ENCODE measurements at places on chromosomes 3 and 15. TPM values are rescaled to one million over a fixed set of nuclear protein-coding genes. Genes with fewer than 3 reads are reported as not detected.
A peak's percentile ranks its signal among the peaks of the same experiment; 100 is the strongest.

C3orf22 gene
- polyA plus RNA-seq: not detected

GRCh38 chr15:87877114-87877810 lies 379.3 kb downstream of the NTRK3 start:
- peaks cover under 1% of the 10 kb centered on the region for H3K4me1 ChIP-seq
- no peak overlapping the region for H3K27ac ChIP-seq
- no peak for DNase-seq
- H3K36me3 ChIP-seq: peaks cover 3% of the 10 kb centered on the region
- H3K27me3 ChIP-seq: no peaks in the 10 kb centered on the region

SCAMP5 gene
- polyA plus RNA-seq: 9.4 TPM

- no peak overlapping the region for H3K4me3 ChIP-seq
- no peak for DNase-seq
- no peaks in the 10 kb centered on the region for H3K36me3 ChIP-seq
- H3K27ac ChIP-seq: no peak overlapping the region
- H3K27me3 ChIP-seq: no peaks in the 10 kb centered on the region
- H3K4me1 ChIP-seq: no peaks in the 10 kb centered on the region
These were observed 10.4 kb downstream of the ATP2B2 start for GRCh38 chr3:10495003-10495402.

DNA sequence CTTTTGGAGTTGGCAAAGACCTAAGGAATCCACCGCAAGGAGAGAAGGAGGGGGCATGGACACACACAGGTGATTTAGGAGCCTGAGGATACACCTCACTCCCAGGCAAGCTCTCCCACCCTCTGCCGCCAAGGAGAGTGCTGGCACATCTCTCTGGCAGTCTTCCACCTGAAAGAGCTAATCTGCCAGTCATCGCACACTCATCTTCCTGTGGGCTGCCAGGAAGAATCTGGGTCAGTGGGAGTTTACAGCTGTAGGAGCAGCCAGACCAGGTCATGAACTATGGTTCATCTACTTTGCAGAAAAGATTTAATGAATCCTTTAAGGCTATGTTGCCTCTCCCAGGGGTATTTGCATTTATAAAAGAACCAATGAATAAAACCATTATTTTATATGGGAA lies 170.6 kb upstream of the TSC22D2 start:
- H3K27me3 ChIP-seq: no peaks in the 10 kb centered on the region
- H3K27ac ChIP-seq: peak overlapping the region; percentile 92
- DNase-seq: no peak
- no peaks in the 10 kb centered on the region for H3K4me1 ChIP-seq
- no peak overlapping the region for H3K4me3 ChIP-seq

DNA sequence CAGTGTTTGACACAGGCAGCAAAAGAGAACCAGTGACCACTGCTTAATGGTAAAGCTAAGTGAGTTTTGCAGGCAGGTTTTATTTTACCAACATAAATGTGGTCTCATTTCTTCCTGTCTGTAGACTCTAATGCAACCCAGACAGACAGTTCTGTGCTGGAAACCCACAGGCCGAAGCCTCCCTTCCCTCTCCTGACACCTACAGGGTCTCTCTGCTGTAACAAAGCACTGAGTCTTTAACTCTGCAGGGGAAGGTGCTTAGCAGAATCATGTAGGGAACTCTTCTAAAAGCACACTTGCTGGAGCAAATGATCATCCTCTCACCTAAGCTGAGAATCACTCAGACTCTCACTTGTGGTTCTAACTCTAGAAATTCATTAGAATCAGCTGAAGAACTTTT lies 200.3 kb downstream of the KBTBD8 start:
- H3K4me1 ChIP-seq: no peaks in the 10 kb centered on the region
- no peaks in the 10 kb centered on the region for H3K27me3 ChIP-seq
- H3K27ac ChIP-seq: no peak overlapping the region
- no peak overlapping the region for H3K4me3 ChIP-seq
- no peak for DNase-seq

GRCh38 chr3:114120211-114120610 lies 58.6 kb downstream of the DRD3 start:
- no peaks in the 10 kb centered on the region for H3K27me3 ChIP-seq
- no peak for DNase-seq
- no peak overlapping the region for H3K4me3 ChIP-seq
- no peaks in the 10 kb centered on the region for H3K36me3 ChIP-seq

- no peak for DNase-seq
- H3K4me1 ChIP-seq: no peaks in the 10 kb centered on the region
- no peak overlapping the region for H3K4me3 ChIP-seq
- H3K27ac ChIP-seq: no peak overlapping the region
These were observed 56.8 kb downstream of the MYH15 start for GRCh38 chr3:108453565-108453964.

TAGLN3 gene
- polyA plus RNA-seq: not detected

DNA sequence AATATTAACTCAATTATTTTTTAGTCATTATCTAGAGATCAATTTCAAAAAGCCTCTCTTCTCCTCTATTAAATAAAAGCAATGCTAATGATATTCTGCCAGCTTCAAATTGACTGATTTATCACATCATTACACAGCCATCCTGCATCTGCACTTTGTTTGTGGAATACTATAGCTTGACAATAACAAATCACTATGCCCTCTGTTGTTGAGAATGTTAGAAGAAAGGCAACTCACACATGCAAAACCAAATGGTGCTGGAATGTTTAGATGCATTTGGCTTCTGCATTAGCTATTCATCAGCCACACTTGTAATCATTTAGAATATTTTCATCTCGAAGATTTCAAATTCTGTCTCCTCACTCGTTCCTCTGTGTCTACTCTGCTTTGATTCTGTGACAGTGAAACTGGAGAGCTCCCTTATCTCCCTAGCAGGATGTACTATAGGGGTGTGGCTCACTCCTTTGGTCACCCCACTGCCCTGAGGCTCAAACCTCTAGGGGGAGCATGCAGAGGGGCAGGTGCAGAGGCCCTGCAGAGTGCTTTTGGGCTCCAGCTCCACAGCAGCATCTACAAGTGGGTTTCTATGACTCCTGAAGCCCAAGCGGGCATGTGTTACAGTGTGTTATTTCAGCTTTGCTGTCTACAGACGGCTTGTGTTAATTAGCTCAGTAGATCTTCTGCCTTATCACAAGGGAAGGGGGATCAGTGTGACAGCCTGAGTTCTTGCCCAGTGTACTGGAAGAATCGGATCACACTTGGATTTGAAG lies 454.1 kb upstream of the BCHE start:
- no peak overlapping the region for H3K27ac ChIP-seq
- DNase-seq: no peak

TM4SF18 gene
- polyA plus RNA-seq: 1.6 TPM

DNA sequence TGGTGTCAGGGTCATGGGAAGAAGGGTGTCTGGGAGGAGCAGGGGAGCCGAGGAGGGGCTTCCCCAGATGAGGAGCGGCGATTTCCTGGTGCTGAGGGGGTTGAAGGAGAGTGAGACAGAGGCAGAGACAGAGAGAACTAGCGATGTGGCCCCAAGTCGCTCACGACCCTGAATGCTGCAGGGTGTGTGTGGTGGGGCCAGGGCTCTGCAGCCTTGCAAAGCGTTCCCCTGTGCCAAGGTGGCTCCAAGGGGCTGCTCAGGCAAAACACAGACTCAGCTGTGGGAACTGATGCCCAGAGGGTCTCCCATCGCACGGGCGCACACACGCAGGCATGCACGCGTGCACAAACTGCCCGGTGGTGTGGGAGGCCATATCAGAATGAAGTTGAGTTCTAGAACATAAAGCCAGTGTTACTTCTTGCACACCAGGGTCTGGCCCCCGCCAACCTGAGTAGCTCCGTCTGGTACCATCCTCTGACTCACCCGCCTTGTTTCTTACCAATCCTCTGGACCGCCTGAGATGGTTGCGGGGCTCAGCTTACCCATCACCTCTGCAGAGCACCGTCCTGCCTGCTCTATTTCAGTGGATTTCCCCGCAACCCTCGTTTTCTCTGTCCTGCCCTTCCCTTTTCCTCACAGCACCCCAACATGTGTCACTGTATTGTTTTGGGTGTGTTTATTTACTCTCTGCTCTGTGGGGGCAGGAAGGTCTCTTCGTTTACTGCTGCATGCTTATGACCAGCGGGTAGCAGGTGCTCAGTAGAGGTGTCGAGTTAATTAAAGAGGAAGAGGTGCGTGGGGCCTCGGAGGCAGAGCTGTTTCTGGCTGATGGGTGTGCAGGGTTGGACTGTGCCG lies 4.5 kb downstream of the MELTF start:
- no peak overlapping the region for H3K4me3 ChIP-seq
- H3K27ac ChIP-seq: no peak overlapping the region
- no peaks in the 10 kb centered on the region for H3K27me3 ChIP-seq
- no peak for DNase-seq
- H3K36me3 ChIP-seq: no peaks in the 10 kb centered on the region

GRCh38 chr3:36707623-36708409 lies 56.5 kb downstream of the DCLK3 start:
- H3K27me3 ChIP-seq: no peaks in the 10 kb centered on the region
- DNase-seq: no peak
- H3K4me3 ChIP-seq: no peak overlapping the region
- no peaks in the 10 kb centered on the region for H3K4me1 ChIP-seq
- no peak overlapping the region for H3K27ac ChIP-seq

GRCh38 chr3:64514889-64515288 lies 172.9 kb downstream of the ADAMTS9 start:
- no peaks in the 10 kb centered on the region for H3K27me3 ChIP-seq
- no peak overlapping the region for H3K27ac ChIP-seq
- no peak for DNase-seq

DNA sequence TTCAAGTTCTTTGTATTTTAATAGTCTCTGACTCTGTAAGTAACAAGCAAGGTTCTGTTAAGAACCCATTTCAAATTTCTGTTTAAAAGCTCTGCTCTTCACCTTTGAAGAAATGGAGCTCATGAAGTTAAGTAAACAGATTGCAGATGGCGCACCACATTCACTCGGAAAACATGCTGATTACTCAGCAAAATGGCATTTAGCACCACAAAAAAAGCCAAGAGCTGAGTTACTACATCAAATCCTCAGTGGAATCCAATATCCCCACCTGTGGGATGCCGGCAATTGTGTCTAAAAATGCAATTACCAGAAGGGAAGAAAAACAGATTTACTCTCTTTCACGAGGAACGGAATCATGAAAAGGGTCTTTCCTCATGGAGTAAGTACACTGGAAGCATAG lies 758.0 kb downstream of the NTRK3 start:
- no peak overlapping the region for H3K4me3 ChIP-seq
- H3K4me1 ChIP-seq: no peaks in the 10 kb centered on the region
- H3K36me3 ChIP-seq: no peaks in the 10 kb centered on the region

DNA sequence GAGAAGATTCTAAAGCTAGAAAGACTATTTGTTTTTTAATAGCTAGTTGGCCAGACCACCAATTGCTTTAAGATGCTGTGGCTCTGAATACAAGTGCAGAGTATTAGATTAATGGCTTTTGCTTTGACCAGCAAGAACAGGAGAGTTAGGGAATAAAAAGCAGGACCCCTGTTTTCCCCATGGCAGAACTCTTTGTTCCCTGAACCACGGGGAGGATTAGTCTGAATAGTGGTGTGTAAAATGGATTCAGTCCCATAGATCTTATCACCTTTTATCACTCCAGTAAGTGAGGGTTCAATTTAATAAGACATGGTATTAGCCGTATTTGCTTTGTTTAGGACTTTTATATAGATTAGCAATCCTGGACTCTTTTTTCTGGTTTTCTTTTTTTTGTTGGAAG lies 562.6 kb upstream of the DPPA4 start:
- H3K27ac ChIP-seq: no peak overlapping the region
- H3K36me3 ChIP-seq: no peaks in the 10 kb centered on the region
- no peaks in the 10 kb centered on the region for H3K4me1 ChIP-seq

DNA sequence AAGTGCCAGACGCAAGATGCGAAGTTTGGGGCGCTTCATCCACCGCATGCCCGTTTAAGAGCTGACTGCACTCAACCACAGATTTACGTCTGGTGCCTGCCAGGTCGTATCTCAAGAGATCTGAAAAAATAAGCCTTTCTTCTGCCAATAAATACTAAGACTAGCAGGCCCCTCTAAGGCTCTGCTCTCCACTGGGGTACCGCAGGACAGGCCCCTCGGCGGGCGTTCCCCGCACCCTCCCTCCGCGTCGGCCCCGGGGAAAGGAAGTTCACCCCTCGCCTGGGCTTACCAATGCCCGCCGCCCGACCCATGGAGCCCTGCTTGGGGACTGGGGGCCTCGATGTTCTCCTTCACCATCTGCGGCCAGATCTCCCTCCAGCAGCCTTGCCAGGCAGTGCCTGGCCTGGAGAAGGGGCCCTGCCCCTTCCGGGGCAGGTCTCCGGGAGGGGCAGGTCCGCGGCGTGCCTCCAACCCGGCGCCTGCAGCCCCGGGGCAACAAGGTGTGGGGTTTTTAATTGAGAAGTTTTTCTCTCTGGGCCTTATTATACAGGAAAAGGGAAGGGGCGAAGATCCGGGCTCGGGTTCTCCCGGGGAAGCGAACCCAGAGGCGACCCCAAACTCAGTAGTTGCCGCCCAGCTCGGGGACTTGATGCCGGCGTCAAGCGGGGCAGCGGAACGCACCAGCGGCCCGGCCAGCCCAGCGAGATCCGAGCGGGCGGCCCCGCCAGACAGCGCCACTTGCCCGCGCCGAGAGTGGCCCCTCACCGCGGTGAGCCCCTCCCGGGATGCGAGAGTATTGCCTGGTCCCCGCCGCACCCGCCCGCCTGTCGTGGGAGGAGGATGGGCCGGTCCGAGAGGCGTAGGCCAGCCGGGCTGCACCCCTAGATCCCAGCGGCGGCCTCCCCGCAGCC lies 735 bp downstream of the GOLGA8B start:
- no peaks in the 10 kb centered on the region for H3K27me3 ChIP-seq
- no peaks in the 10 kb centered on the region for H3K4me1 ChIP-seq
- H3K27ac ChIP-seq: no peak overlapping the region

GRCh38 chr15:72197041-72197459 lies 537 bp downstream of the GRAMD2A start:
- peaks cover 10% of the 10 kb centered on the region for H3K36me3 ChIP-seq
- DNase-seq: no peak
- no peak overlapping the region for H3K27ac ChIP-seq
- H3K27me3 ChIP-seq: no peaks in the 10 kb centered on the region
- H3K4me1 ChIP-seq: no peaks in the 10 kb centered on the region

DNA sequence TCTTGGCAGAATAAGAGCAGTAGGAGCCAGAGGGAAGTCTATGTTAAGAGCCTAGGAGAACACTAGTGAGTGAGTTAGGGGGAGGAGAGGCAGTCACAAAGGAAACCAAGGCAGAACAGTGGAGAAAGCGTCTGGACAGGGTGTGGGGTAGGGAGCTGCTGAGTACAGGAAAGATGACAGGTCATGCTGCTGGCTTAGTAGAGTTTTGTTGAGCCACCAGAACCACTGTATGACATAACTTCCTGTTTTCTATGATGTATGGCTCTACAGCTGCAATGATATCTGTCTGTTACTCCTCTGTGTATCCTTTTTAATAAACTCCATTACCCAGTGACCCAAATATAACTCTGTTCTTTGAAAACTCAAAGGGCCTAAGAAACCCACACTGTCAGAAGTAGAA lies 10.6 kb upstream of the STT3B start:
- no peaks in the 10 kb centered on the region for H3K4me1 ChIP-seq
- H3K4me3 ChIP-seq: no peak overlapping the region
- H3K27ac ChIP-seq: no peak overlapping the region
- no peaks in the 10 kb centered on the region for H3K27me3 ChIP-seq
- H3K36me3 ChIP-seq: no peaks in the 10 kb centered on the region

RASL12 gene
- 82.1 TPM for polyA plus RNA-seq

GRCh38 chr15:47506329-47507100 lies 210.8 kb upstream of the SEMA6D start:
- H3K4me1 ChIP-seq: peaks cover 7% of the 10 kb centered on the region
- H3K4me3 ChIP-seq: no peak overlapping the region
- H3K27ac ChIP-seq: no peak overlapping the region
- no peaks in the 10 kb centered on the region for H3K27me3 ChIP-seq
- no peak for DNase-seq
- H3K36me3 ChIP-seq: no peaks in the 10 kb centered on the region

GRCh38 chr3:187721055-187721454 lies 18.7 kb upstream of the RTP2 start:
- no peak overlapping the region for H3K27ac ChIP-seq
- no peaks in the 10 kb centered on the region for H3K27me3 ChIP-seq
- no peak for DNase-seq
- H3K4me1 ChIP-seq: no peaks in the 10 kb centered on the region
- H3K36me3 ChIP-seq: peaks cover 7% of the 10 kb centered on the region
